CD4-positive, alpha-beta T cell treated with Interleukin-6 for 4 hours (primary cell): ENCODE measurements at places on chromosomes 5 and 9.

DNA sequence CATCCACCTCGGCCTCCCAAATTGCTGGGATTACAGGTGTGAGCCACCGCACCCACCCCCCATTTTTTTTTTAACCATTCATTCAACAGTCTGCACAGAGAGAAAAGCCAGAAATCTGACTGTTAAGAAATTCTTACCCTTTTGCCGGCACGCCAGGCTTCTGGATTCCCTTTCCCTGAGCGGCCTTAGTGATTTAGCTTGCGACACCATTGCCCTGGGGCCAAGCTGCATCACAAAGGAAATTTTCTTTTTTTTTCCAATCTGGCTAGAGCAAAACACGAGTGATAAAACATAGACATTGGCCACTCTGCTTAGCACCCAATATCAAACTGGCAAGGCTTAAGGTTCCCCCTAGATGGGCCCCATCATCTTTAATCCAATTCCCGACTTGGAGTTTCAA lies 21.2 kb upstream of the ATOSB start:
- DNase-seq, result no peak

- no peak for DNase-seq
Observed at GRCh38 chr5:14222206-14222605, 79.1 kb downstream of the TRIO start.

GRCh38 chr9:134089972-134090371 lies 22.1 kb upstream of the BRD3 start:
- no peak for DNase-seq

DNA sequence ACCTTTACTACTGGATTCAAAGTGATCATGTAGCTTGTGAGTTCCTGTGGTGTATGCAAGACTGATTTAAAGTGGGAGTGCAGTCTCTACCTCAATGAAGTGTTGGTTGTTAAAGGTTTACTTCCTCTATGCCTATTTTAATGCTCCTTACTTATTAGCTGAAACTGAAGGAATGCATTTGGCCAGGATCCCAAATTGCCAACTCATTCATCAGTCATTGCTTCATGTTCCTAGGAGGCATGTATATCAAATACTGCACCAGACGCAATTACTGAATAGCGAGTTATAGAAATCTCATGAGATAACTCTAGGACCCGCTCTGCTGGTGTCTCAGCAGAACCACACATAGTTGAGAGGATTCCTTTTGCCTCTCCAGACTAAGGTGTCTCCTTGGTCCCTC lies 143.0 kb upstream of the RPS23 start:
- no peak for DNase-seq

GRCh38 chr5:39076757-39077728 lies 2.8 kb upstream of the RICTOR start:
- no peak for DNase-seq

DNA sequence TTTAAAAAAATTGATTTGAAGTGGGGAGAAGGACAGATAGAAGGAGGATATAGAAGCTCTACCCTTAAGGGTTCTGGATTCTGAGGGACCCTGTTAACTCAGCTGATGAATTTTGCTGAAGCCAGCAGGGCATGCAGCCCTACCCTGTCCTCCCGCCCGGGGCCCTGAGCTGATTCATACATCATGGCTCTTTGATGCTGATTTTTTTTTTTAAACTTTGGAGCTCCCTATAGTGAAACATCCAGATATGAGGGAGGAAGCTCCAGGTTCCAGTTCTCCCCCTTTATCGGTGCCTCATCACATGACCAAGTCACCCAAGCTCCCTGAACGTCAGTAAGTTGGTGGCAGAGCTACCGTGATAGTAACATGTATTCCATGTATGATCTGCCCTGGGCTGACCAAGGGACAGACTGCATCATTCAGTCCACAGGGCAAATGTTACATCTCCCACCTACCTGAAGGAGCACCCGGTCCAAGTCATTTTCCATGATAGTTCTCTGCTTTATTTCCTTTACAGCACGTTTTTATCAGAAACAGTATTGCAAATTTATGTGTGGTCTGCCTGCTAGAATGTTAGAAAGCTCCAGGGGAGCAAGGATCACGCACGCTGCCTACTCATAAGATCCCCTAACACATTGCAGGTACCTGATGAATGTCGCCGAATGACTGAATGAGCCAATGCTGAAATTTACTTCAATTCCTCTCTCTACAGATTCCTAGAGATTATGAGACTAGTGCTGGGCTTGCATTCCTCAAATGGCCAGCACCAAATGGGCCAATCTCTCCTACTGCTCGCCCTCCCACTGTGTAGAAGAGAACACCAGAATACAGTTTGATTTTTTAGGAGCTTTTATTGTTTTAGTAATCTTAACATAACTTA lies 25.9 kb downstream of the SPARC start:
- DNase-seq, result no peak

- no peak for DNase-seq
Observed at GRCh38 chr5:165525271-165525670, 2019.9 kb downstream of the MAT2B start.

DNA sequence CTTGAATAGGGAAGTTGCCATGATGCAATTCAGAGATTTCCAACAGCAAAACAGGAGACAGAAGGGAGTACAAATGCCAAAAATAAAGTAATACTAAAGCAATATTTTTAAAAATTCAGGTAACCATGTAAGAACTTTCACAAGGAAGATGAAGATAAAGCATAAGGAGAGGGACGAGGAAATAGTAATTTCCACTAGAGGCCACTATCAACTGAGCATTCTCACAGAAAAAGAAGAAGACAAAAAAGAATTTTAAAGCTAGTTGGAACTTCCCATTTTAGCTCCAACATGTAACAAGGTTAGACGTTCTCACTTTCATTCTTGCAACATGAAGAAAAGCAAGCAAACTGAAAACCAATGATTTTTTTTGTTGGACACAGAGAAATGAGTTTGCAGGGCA lies 779.9 kb upstream of the CDH6 start:
- DNase-seq, result no peak

- no peak for DNase-seq
Observed at GRCh38 chr9:18936094-18936871, 96.7 kb downstream of the SAXO1 start.

GRCh38 chr5:115842089-115842935 lies 577 bp downstream of the AP3S1 start:
- DNase-seq, result peak; percentile 40

- DNase-seq, result no peak
Observed at GRCh38 chr5:101796427-101796826, 499.7 kb downstream of the SLCO4C1 start.

GRCh38 chr5:94031631-94032030 lies 290.2 kb upstream of the POU5F2 start:
- DNase-seq, result no peak

- no peak for DNase-seq
Observed at GRCh38 chr5:158155067-158155466, 296.1 kb upstream of the CLINT1 start.

DNA sequence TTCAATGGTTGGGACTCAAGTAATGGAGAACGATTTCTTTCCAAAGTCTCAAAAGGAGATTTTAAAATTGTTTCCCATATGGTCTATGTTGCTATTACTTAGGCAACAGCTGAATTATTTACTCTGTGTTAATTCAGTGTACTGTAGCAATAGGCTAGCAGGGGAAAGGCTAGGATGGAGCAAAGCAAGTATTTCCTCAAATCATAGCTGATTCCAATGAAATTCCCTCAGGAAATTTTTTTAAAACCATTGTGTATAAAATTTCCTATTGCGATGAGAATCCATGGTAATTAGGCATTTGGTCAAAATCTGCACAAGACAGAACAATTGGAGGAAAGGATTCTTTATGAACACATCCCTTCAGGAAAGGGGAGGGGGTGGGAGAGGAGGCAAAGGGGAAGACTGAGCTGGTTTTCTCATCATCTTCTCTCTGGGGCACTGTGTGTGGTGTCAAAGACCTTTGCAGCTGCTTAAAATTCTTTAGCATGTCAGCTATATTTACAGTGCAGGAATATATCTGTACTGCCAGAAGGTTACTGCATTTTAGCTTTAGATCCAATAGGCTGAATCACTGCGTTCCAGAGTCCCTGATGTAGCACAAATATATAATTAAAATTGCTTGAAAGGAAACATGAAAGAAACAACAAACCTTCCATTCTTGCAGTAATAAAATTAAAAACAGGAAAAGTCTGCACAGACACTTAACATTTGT lies 95.3 kb downstream of the ZNF608 start:
- DNase-seq, result no peak

DNA sequence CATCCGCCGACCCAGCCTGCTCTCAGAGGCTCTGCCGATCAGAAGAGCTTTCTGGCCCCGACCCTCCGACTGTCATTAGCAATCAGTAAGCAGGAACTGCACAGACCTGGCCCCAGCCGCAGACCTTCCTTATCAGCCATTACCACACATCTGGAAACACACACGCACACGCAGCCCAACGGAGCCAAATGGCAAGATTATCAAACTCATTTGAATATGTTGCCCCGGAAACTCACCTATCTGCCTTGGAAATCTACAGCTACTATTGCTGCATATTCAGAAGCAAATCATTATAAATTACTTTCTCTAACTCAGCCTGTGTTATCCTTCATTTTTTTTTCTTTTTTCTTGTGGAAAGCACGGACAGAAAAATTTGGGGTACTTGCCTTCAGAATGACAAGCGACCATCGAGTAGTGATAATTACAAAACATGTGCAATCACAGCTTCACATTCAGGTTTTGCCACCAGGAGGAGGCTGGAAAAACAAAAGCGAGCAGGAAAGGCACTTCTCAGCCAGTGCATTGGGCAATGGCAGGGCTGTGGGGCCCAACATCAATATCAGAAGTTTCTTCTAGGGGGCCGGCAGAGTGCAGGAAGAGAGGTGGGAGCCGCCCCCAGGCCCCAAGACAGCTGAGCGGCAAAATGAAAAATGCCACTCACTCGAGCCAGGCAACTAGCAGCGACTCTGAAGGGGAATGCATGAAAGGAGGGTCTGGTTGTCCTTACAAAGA lies 122.3 kb downstream of the VAV2 start:
- peak; percentile 11 for DNase-seq

DNA sequence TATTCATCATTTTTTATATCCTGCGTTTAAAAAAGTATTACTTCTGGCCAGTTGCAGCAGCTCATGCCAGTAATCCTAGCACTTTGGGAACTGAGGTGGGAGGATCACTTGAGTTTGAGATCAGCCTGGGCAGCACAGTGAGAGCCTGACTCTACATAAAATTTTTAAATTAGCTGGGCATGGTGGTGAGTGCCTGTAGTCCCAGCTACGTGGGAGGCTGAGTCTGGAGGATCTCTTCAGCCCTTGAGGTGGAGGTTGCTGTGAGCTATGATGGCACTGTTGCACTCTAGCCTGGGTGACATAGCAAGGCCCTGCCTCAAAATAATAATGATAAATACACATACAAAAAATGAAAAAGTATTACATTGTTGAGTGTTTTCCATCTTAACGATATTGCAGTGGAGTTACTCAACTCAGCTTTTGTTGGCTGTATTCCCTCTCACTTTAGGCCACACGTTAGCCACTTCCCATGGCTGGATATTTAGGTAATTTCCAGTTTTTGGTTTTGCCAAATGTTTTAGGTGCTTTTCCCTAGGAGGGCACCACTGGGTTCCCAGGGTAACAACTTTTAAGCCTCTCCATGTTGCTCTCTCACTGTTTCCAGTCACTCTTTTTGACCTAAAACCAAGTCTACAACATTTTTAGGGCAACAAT lies 20.6 kb downstream of the SHB start:
- no peak for DNase-seq

GRCh38 chr5:138545919-138546562 lies 3.0 kb upstream of the ETF1 start:
- DNase-seq, result no peak

GRCh38 chr5:141634720-141635119 lies 1.9 kb downstream of the HDAC3 start:
- DNase-seq, result no peak

GRCh38 chr9:35674025-35674361 lies 265 bp downstream of the CA9 start:
- no peak for DNase-seq

- peak; percentile 48 for DNase-seq
Observed at GRCh38 chr9:131278702-131279111, 2.4 kb upstream of the FAM78A start.

DNA sequence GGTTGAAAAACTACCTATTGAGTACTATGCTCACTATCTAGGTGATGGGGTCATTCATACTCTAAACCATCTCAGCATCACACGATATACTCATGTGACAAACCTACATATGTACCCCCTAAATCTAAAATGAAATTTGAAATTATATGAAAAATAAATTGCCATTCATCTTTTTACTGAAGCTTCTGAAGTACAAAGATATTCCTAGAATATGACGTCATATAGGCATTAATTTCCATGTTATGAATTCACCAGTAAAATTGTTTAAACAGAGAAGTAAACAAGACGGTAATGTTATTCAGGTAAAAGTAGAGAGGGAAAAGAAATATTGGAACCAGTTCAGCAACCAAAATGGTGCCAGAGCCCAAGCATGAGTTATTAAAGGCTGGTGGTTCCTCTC lies 173.0 kb downstream of the MRPS30 start:
- no peak for DNase-seq

DNA sequence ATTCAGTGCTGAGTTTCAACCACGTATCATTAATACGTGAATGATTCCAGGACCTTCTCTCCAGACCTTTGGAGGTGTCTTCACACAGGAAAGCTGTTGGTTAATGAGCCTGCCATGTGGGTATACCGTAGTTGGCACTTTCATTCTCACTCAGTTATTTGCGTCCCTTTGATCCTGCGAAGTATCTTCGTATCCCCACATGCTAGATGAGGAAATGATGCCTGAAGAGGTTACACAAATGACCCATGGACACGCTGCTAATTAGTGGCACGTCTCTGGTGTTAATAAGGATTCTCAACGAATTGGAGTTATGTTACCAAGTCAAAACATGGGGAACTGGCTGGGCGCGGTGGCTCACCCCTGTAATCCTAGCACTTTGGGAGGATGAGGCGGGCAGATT lies 65.7 kb upstream of the GNE start:
- no peak for DNase-seq

GRCh38 chr5:127019928-127020327 lies 10.4 kb downstream of the MARCHF3 start:
- DNase-seq, result no peak

GRCh38 chr9:71675857-71676165 lies 92.5 kb downstream of the CEMIP2 start:
- DNase-seq, result no peak

GRCh38 chr5:9188131-9188530 lies 357.7 kb downstream of the SEMA5A start:
- DNase-seq, result no peak

DNA sequence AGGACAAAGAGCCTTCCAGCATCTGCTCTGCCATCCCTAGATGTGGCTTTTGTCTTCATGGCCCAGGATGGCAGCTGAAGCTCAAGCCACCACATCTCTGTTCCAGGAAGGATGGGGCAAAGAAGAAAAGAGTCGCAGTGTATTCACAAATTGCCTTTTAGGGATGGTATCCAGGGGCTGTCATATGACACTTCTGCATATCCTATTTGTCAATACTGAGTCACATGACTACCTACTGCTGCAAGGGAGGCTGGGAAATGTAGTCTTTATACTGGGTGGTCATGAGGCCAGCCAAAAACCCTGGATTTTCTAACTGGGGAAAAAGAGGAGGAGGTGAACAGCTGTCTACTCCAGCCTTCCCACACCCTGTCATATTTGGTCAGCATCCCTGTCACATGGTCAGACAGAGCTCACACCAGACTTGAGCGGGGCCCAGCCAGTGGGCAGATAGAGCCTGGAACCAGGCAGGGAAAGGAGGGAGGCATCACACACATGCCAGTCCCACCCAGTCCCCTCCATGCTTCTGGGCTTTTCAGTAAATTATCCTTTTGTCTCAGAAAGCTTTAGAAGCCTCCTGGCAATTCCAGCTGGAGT lies 52.0 kb downstream of the OLFM1 start:
- no peak for DNase-seq
